Chondrocyte (in vitro differentiated cells): ENCODE measurements at places on chromosomes 2 and 18.

GRCh38 chr2:217684431-217685254, 318.2 kb downstream of the TNS1 start:
- DNase-seq = no peak

- no peak for DNase-seq
These were observed 208.9 kb downstream of the LPIN1 start for GRCh38 chr2:11955314-11955713.

- DNase-seq = no peak
These were observed 11.8 kb upstream of the GPR17 start for GRCh38 chr2:127634066-127634617.

DNA sequence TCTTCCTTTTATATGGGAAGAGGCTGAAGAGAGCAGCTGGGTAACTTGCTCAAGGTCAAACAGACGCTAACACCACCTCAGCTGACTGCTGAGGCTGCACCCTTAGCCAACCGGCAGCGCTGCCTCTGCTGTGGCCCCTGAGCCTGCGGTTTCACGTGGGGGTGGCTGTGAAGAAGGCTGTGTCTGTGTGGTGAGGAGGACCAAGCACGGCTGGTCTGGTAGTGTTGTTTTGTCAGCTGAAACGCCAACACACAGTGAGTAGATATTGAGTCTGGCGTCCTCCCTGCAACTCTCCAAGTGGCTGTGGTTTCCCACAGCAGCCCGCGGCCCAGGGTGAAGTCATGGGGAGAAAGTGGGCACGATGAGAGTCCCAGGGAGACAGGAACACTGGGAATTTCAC, 69.6 kb downstream of the THNSL2 start:
- no peak for DNase-seq

- no peak for DNase-seq
These were observed 8.6 kb upstream of the MTCL1 start for GRCh38 chr18:8696749-8697211.

DNA sequence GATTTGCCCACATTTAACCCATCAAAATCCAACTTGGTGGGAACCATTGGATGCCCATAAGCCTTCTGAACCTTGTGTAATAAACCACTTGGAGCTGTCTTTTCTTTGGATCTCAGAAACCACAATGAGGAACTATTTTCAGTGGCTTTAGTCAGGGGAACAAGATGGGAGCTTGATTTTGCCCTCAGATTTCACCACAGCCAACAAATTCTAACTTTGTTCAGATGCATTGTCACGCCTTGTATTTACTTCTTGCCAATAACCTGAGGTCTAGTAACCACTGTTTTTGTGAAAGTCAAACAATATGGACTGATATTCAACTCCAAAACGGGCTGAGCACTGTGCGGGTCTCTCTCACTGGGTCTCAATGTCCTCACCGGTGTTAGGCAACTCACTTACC, 508.2 kb downstream of the TNS1 start:
- DNase-seq = no peak

- DNase-seq = no peak
These were observed 128.3 kb upstream of the SPATS2L start for GRCh38 chr2:200177971-200178911.

- DNase-seq = no peak
These were observed 73.1 kb downstream of the EIF2AK3 start for GRCh38 chr2:88554189-88554588.

- DNase-seq = no peak
These were observed 140.0 kb downstream of the BAZ2B start for GRCh38 chr2:159476329-159476728.

DNA sequence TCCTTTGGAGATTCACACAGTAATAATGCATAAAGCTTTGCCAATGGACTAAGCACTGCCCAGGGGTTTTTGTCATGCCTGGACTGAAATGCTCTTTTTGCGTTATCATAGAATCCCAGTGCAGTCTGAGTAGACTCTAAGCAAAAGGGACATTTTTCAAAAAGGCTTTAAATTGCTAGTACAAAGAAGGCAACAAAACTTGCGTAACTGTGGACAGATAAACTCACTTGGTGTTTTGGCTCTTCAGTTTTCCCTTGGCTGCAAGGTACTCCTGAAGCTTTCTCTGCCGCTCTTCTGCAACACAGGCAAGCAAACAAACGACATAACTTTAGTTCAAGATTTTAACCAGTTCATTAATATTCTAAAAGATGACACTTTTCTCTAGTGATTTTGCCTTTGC, 2.1 kb downstream of the CKAP2L start:
- no peak for DNase-seq

- no peak for DNase-seq
These were observed 55.5 kb downstream of the PIGN start for GRCh38 chr18:62131301-62131909.

DNA sequence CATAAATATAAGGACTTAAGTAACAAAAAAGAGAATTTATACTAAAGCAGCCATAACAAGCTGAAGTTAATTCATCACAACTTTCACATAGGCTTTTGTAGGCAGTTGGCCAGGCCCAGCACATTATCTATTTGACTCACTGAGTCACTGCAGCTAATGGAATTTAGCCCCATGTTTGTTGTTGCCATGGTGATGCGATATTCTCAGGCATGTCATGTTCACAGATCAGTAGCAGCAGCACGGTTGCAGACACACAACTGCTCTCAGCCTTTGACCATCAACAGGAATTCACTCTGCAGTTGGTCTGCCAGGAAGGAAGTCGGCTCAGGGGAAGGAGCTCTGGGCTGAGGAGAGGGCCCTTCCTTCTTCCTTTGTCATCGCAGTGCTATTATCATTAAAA, 639.8 kb downstream of the TMEM182 start:
- DNase-seq = no peak

DNA sequence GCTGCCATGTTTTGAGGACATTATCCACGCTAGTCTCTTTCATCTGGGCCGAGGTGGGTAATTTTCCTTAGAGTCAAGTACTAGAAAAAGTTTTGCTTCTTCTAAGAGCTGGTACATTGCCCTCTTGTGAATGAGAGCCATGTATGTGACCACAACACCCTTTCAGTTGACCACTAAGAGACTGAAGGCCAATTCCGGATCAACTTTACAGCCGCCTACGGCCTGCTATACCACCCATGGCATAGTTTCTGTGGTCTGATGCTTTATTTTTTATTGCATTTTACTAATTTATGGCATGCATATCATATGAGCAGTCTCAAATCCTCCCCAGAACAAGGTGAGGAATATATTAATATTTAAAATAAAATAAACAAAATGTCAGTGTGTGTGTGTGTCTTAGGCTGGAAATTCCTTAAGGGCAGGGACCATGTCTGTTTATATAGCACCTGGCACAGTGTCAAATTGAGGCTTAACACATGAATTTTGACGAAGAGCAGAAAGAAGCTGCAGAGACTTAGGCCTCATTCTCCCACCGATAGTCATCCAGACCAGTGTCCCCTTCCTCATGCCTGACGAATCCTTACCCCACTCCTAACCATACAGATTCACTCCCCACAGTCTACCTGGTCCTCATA, 35.4 kb downstream of the PSD4 start:
- no peak for DNase-seq

DNA sequence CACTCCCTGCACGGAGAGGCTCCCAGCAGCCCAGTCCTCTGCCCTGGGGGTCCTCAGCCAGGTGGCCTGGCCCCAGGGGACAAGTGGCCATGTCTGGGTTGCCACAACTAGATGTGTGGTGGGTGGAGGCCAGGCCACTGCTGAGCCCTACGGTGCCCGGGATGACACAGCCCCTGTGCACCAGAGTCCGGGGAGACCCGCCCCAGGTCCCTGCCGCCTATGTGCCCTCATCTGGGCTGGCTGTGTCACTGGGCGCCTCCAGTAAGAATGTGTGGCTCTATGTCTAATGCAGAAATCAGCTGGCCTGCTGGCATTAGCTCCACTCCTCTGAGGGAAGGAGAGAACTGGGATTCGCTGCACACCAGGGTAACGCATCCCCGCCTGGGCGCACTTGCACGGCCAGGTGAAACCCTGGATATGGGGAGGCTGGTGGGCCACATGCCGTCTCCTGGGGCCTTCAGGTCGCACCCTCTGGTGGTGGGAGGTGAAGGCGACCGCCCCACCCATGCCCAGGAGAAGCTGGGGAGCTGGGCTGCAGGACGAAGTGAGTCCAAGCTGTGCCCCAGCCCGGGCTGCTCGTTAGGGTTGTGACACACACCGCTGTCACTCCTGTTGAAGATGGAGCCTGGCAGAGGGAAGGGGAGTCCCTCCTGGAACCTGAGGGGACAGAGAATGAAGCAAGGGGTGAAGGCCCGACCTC, 136.1 kb downstream of the PTGR3 start:
- DNase-seq = no peak

DNA sequence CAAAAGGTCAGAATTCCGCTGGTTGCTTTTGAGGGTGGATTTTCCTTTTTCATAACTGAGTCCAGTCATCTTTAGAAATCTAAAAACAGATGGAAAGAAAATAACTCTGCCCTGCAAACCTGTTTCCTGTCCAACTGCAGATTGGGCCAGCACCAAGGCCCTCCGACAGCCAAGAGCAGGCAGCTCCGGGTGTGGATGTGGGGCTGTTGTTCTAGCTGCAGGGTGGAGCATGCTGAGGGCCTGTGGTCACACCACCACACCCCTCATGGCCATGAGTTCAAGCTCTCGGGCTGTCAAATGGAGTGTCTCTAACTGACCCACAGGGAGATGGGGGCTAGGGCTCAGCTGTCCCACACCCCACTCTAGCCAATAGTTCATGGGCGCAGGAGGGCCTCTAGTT, 69.3 kb upstream of the BZW1 start:
- no peak for DNase-seq

GRCh38 chr2:206075113-206075512, 10.9 kb downstream of the INO80D start:
- DNase-seq = no peak

DNA sequence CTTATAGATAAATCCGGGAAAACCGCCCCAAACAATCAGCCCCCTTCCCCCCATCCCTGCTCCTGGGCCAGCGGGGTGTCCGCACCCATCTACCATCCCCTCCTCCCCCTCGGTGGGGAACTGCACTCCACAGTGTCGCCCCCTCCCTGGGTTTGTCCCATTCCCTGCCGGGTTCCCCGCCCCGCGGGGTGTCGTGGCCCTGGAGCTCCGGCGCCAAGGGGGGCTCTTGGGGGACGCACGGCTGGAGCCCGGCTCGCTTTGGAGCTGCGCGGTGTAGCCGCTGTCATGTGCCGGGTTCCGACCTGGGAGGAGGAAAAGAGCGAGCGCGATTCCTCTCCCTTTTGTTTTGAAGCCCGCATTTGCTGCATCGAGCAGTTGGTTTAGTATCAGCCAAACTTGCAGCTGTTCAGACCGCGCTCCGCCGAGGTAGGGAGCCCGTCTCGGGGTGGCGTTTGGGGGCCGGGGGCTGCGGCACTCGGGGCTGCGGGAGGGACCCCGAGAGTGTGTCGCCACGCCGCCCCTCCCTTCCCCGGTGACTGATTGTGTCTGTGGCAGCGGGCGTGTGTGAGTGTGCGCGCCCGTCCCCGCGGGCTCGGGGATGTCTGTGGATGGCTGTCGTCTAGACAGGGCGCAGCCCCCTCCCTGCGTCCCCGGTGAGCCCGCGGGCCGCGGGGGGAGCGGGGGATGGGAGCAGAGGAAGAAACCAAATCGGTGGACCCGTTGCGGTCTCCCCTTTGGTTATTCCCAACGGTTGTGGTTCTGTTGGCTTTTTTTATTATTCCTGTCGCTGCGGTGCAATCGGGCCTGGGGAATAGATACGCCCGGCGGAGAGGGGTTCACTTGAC, 797 bp downstream of the CTIF start:
- no peak for DNase-seq

GRCh38 chr2:46171411-46171953, 125.7 kb upstream of the EPAS1 start:
- no peak for DNase-seq

- no peak for DNase-seq
These were observed 13.6 kb downstream of the HPCAL1 start for GRCh38 chr2:10316336-10316735.

GRCh38 chr2:129205766-129206165, 773.7 kb upstream of the RAB6C start:
- no peak for DNase-seq

DNA sequence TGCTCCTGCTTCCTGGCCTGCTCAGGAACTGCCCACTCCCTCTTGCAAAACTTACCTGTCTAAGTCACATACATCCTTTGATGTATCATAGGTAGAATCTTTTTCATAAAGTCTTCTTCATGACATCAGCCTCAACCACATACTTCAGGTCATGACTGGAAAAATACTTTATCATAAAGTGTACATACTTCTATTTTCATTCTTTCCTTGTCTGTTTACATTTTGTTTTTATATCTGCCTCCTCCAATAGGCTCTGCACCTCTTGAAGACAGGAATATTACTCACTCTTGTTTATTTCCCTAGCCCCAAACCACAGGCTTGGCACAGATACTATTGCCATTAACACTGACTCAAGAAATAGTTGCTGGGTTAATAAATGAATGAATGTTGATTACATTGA, 43.6 kb upstream of the ZNF804A start:
- no peak for DNase-seq

DNA sequence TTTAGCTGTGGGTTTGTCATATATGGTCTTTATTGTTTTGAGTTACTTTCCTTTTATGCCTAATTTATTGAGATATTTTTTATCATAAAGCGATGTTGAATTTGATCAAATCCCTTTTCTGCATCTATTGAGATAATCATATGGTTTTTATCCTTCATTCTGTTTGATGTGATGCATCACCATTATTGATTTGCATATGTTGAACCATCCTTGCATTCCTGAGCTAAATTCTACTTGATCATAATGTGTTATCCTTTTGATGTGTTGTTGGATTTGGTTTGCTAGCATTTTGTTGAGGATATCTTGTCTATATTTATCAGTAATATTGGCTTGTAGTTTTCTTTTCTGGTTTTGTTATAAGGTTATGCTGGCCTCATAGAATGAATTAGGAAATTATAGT, 308.5 kb downstream of the ADCYAP1 start:
- no peak for DNase-seq

GRCh38 chr18:46294318-46294717, 190.1 kb downstream of the HAUS1 start:
- no peak for DNase-seq

DNA sequence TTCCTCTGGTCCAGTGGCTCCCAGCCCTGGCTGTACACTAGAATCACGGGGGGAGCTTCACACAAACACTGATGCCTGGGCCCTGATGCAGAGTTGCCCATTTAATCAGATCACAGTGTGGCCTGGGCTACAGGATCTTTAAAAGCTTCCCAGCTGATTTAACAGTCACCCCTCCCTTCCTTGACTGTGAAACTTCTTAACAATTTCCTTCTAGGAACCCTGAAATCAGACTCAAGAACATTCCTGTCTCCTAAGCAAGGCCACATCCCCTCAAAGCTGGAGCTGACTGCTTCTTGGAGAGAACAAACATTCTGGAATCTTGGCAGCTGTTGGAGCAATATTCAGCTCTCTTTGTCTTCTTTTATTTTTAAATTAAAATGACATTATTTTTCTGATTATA, 88.7 kb downstream of the ADD2 start:
- DNase-seq = no peak

GRCh38 chr2:51633073-51633472, 601.1 kb upstream of the NRXN1 start:
- no peak for DNase-seq

GRCh38 chr18:12574494-12575185, 83.3 kb downstream of the SPIRE1 start:
- DNase-seq = no peak

- DNase-seq = no peak
These were observed 21.3 kb downstream of the APCDD1 start for GRCh38 chr18:10475654-10476291.
